ENCODE measurements at places on chromosomes 3 and 15.

DNA sequence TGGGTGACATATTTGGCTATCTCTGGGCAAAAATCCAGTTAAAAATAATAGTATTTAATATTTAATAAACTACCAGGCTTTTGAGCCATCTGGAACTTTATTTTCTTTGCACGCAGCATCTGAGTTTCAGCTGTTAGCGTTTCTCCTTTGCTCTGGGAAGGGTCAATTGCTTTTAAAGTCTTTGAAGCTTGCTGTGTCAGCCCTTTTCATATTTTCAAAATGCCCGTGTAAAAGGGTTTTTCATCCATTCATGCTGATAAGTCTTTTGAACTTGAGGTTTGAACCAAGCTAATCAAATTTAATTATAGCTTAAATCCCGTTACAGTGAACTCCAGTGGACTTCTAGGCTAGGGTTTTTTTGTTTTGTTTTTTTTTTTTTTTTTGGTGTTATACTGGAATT lies 79.1 kb downstream of the SLC25A26 start:
- H3K27me3 ChIP-seq = no peaks in the 10 kb centered on the region
- peak overlapping the region; percentile 89 for H3K27ac ChIP-seq
- H3K36me3 ChIP-seq = no peaks in the 10 kb centered on the region
- no peak for DNase-seq

DNA sequence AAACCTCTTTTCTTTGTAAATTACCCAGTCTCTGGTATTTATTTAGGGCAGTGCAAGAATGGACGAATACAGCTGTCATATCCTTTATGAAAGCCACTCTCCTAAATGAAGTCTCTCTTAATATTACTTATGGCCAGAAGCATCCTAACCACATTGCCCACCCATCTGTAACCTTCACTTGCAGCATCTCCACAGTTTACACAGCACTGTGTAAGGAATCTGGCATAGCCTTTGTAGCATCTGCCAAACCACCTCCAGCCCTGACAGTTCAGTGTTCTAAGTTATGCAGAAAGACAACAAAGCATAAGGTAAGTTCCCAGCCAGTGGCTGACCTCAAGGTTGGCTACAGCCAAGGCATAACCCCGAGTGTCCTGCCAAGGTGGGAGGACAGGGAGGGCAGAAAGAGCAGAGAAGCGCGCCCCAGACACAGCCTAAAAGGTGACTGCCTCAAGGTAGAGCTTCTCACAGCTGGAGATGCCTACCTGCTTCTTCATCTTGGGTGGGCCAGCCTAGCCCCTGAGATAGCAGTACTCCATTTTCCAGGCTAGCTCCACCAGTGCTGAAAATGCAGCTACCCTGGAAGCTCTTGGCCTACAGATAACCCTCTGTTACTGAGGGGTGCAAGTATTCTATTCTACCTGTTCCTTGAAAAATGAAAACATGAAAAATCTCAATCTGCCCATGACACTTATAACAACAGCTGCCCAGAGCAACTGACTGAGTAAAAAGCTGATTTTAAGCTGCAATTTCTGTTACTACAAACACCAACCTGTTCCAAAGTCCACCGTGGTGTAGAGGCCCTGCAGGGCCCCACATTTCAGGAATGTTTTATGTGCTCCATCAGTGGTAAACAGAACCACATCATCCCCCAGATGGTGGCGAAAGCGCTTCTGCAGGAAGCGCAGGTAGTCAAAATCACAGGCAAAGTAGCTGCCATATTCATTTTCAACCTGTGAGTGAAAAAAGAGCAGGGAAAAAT lies 39.3 kb downstream of the GLB1 start:
- DNase-seq = no peak
- H3K4me1 ChIP-seq = peaks cover 45% of the 10 kb centered on the region
- H3K4me3 ChIP-seq = peak overlapping the region; percentile 8
- H3K27me3 ChIP-seq = no peaks in the 10 kb centered on the region
- peak overlapping the region; percentile 28 for H3K27ac ChIP-seq

DNA sequence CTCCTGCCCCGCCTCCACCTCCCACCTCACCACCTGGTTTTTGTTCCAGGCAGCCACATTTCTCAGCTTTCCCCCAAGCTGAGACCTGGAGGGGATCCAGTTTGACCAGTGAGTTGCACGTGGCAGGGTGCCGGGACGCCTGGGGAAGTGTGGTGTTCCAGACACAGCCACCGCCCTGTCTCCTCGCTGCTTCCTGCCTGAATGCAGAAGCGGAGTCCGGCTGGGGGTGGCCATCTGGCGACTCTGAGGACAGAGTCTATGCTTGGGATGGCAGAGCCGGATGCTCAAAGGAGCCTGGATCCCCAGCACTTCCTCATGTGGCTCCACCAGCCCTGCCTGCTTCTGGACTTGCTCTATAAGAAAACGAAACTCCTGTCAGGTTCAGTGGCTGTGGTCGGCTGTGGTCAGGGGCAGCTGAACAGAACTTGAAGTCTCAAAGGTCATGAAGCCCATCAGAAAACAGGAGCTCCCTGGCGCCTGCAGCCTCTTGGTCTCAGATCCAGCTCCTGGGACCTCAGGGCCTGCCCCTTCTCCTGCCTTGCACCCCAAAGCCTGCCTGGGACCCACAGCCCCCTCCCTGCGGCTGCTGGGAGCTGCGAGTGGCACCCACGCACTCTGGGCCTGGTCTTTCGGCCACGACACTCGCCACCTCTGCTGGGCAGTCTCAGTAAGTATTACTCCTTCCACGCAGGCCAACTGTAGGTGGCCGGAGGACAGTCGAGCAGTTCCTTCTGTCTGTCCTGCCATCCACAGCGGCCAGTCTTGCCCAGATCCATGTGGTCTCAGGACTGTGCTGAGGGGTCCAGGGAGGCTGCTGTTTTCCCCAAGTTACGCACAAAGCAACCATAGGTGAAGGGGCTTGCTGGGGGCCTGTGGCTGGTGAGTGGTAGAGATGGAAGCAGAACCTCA lies 112.8 kb upstream of the MEF2A start:
- DNase-seq = peak; percentile 59
- H3K4me1 ChIP-seq = peaks cover 22% of the 10 kb centered on the region
- no peaks in the 10 kb centered on the region for H3K36me3 ChIP-seq
- peak overlapping the region; percentile 16 for H3K4me3 ChIP-seq
- peaks cover 28% of the 10 kb centered on the region for H3K27me3 ChIP-seq
- no peak overlapping the region for H3K27ac ChIP-seq

- no peaks in the 10 kb centered on the region for H3K4me1 ChIP-seq
- no peak overlapping the region for H3K4me3 ChIP-seq
- no peak overlapping the region for H3K27ac ChIP-seq
- DNase-seq = no peak
- peaks cover 7% of the 10 kb centered on the region for H3K27me3 ChIP-seq
Measured at GRCh38 chr15:92864127-92864814, 35.9 kb upstream of the CHD2 start.

DNA sequence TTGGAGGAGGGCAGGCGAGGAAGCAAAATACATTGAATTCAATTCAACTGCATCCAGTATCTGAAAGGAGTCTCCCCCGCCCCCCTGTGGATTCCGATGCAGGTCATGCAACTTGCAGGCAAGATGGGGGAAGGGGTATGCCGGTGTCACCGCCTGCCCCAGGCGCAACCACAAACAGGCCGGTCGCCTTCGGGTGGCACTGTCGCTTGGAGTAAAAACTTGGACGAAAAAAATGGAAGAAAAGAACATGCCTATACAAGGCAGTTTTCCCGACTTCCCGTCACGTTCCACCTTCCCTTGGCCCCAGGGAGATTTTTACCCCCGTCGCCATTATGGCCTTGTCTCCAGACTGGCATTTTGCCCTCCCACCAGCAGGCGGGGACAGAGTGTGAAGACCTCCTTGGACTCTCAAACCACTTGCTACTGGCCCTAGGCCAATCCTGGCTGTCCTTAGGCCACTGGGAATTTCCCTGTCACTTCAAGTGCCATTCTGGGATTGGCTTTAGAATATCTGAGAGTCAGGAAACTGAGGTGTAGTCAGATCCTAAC lies 1.6 kb upstream of the NTRK3 start:
- no peak overlapping the region for H3K27ac ChIP-seq
- no peak overlapping the region for H3K4me3 ChIP-seq
- peaks cover 41% of the 10 kb centered on the region for H3K27me3 ChIP-seq
- no peaks in the 10 kb centered on the region for H3K36me3 ChIP-seq
- peaks cover 5% of the 10 kb centered on the region for H3K4me1 ChIP-seq

- peaks cover 25% of the 10 kb centered on the region for H3K27me3 ChIP-seq
- no peak for DNase-seq
- H3K36me3 ChIP-seq = no peaks in the 10 kb centered on the region
- H3K4me3 ChIP-seq = no peak overlapping the region
- H3K4me1 ChIP-seq = no peaks in the 10 kb centered on the region
Measured at GRCh38 chr15:61253186-61253585, 24.1 kb upstream of the RORA start.

GRCh38 chr3:194676471-194676870 lies 4.5 kb upstream of the LSG1 start:
- peaks cover 9% of the 10 kb centered on the region for H3K4me1 ChIP-seq
- no peak for DNase-seq
- H3K4me3 ChIP-seq = no peak overlapping the region
- H3K36me3 ChIP-seq = no peaks in the 10 kb centered on the region

- no peaks in the 10 kb centered on the region for H3K4me1 ChIP-seq
- H3K4me3 ChIP-seq = no peak overlapping the region
- H3K27me3 ChIP-seq = no peaks in the 10 kb centered on the region
- DNase-seq = no peak
Measured at GRCh38 chr3:102444101-102444500, 9.3 kb downstream of the ZPLD1 start.

GRCh38 chr15:61654002-61654740 lies 406.1 kb downstream of the VPS13C start:
- H3K36me3 ChIP-seq = no peaks in the 10 kb centered on the region
- H3K27me3 ChIP-seq = peaks cover 19% of the 10 kb centered on the region
- no peaks in the 10 kb centered on the region for H3K4me1 ChIP-seq
- H3K27ac ChIP-seq = no peak overlapping the region

- H3K36me3 ChIP-seq = no peaks in the 10 kb centered on the region
- DNase-seq = no peak
- H3K4me3 ChIP-seq = no peak overlapping the region
- no peak overlapping the region for H3K27ac ChIP-seq
- peaks cover 3% of the 10 kb centered on the region for H3K4me1 ChIP-seq
Measured at GRCh38 chr3:8385848-8386620, 115.6 kb upstream of the LMCD1 start.

- peak overlapping the region; percentile 78 for H3K4me3 ChIP-seq
- H3K27me3 ChIP-seq = peaks cover 5% of the 10 kb centered on the region
- DNase-seq = no peak
- H3K4me1 ChIP-seq = peaks cover 13% of the 10 kb centered on the region
Measured at GRCh38 chr3:133505813-133506212, 67.7 kb upstream of the CDV3 start.

- H3K4me3 ChIP-seq = no peak overlapping the region
- peaks cover 6% of the 10 kb centered on the region for H3K36me3 ChIP-seq
- H3K27me3 ChIP-seq = no peaks in the 10 kb centered on the region
Measured at GRCh38 chr15:57288926-57289580, 87.3 kb upstream of the CGNL1 start.

- H3K4me1 ChIP-seq = no peaks in the 10 kb centered on the region
- H3K27me3 ChIP-seq = no peaks in the 10 kb centered on the region
- H3K27ac ChIP-seq = no peak overlapping the region
Measured at GRCh38 chr3:152496716-152497115, 228.0 kb downstream of the MBNL1 start.

DNA sequence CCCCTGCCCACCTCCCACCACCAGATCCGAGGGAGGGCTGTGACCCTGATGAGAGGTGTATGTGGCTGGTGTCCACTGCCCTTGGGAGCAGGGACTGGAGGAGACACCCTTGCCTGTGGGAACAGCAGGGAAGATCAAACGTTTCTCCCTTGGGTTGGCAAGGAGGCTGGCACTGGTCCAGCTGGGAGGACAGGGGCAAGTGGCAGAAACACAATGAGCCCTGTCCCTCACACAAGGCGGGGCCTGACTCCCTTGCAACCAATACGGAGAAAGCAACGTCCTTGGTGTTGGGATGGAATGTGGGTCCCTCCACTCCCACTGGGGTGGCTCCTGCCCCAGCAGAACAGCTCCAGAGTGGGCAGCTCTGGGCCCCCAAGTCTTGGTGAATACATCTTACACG lies 5.2 kb downstream of the HYAL2 start:
- no peaks in the 10 kb centered on the region for H3K36me3 ChIP-seq
- DNase-seq = no peak
- H3K27ac ChIP-seq = no peak overlapping the region
- H3K4me3 ChIP-seq = no peak overlapping the region
- H3K27me3 ChIP-seq = no peaks in the 10 kb centered on the region

DNA sequence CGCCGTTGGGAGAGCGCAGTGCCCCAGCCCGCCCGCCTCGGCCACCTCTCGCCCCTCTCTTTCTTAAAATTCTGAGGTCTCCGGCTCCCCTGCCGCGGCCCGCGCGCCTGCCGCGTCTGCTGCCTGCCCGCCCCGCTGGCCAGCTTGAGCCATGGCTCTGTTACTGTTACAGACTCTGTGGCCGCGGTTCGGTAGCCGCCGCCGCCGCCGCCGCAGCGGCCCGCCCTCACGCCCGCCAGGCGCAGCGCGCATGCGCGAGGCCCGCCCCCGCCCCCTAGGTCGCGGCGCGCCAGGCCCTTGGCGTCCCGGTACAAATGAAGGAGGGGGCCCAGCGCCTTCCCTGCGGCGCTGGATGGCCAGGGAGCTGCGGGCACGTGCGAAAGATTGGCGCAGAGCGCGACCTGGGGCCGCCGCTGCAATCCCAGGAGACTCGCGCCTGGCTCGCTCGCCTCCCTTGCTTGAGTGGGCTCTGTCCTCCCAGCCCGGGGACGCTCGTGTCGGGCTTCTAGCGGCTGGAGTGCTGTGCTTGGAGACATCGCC lies at the start of gene ONECUT1:
Gene ONECUT1 (minus strand): TSS at position 168 of the 540 bp plus-strand sequence. CDS start 452 bp downstream, outside the sequence.
- peaks cover 12% of the 10 kb centered on the region for H3K4me1 ChIP-seq
- H3K27ac ChIP-seq = no peak within 1 kb of the TSS
- H3K27me3 ChIP-seq = peaks cover 50% of the 10 kb centered on the region
- peak; percentile 51 for DNase-seq
- no peaks in the 10 kb centered on the region for H3K36me3 ChIP-seq
